ENCODE measurements at places on chromosomes 2 and 18. TPM values are rescaled to one million over a fixed set of nuclear protein-coding genes. Genes with fewer than 3 reads are reported as not detected.

C1QL2 gene
- 0.15 TPM for total RNA-seq

SF3B1 gene
- 618 TPM for total RNA-seq

PLCL1 gene
- 10.7 TPM for total RNA-seq

TRIM54 gene
- not detected for total RNA-seq

ITGAV gene
- total RNA-seq = 251 TPM

GFPT1 gene
- 30.5 TPM for total RNA-seq

DUSP19 gene
- total RNA-seq = 1.9 TPM

TUBA3E gene
- not detected for total RNA-seq

AMER3 gene
- not detected for total RNA-seq

MTCL1 gene
- 25.2 TPM for total RNA-seq

ALKAL2 gene
- total RNA-seq = not detected

TRIM43 gene
- not detected for total RNA-seq

STK39 gene
- 6.7 TPM for total RNA-seq

COL5A2 gene
- total RNA-seq = 151 TPM

MARCO gene
- total RNA-seq = not detected

GAREM2 gene
- total RNA-seq = 0.61 TPM

CERKL gene
- total RNA-seq = not detected

CDH19 gene
- total RNA-seq = not detected

ASB18 gene
- not detected for total RNA-seq

RGPD3 gene
- 0.32 TPM for total RNA-seq

PROC gene
- total RNA-seq = not detected

SGPP2 gene
- not detected for total RNA-seq

AGFG1 gene
- total RNA-seq = 43.6 TPM

ANKRD30BL gene
- total RNA-seq = not detected

SPP2 gene
- not detected for total RNA-seq

MROH2A gene
- not detected for total RNA-seq

ASPRV1 gene
- 0.32 TPM for total RNA-seq

STEAP3 gene
- total RNA-seq = 2.1 TPM

FER1L5 gene
- 0.15 TPM for total RNA-seq

NCOA1 gene
- 5.0 TPM for total RNA-seq

PJVK gene
- 0.30 TPM for total RNA-seq

PDE1A gene
- 0.46 TPM for total RNA-seq

ZDBF2 gene
- total RNA-seq = 11.4 TPM

APOB gene
- 0.30 TPM for total RNA-seq

DSEL gene
- 6.2 TPM for total RNA-seq

GREB1L gene
- total RNA-seq = under 0.01 TPM

XIRP2 gene
- 0.32 TPM for total RNA-seq

HOXD4 gene
- total RNA-seq = 0.65 TPM

DHRS9 gene
- 4.0 TPM for total RNA-seq

ZNF892 gene
- 9.6 TPM for total RNA-seq

MBD2 gene
- 28.6 TPM for total RNA-seq

COLEC12 gene
- total RNA-seq = 27.1 TPM

KANSL3 gene
- 22.3 TPM for total RNA-seq

ALLC gene
- not detected for total RNA-seq

STPG4 gene
- not detected for total RNA-seq

MOGAT1 gene
- not detected for total RNA-seq
